ENCODE measurements at places on chromosomes 13 and 19.
A peak's percentile ranks its signal among the peaks of the same experiment; 100 is the strongest.

GRCh38 chr13:27472941-27473340 is 22.6 kb upstream of the MTIF3 start:
- no peak for DNase-seq

- no peak for DNase-seq
These were observed 34.9 kb downstream of the DNAJC15 start for GRCh38 chr13:43058318-43058674.

GRCh38 chr13:107650081-107650701 is 565.1 kb downstream of the LIG4 start:
- DNase-seq = no peak

GRCh38 chr19:10683582-10683981 is 17.7 kb upstream of the QTRT1 start:
- DNase-seq = no peak

DNA sequence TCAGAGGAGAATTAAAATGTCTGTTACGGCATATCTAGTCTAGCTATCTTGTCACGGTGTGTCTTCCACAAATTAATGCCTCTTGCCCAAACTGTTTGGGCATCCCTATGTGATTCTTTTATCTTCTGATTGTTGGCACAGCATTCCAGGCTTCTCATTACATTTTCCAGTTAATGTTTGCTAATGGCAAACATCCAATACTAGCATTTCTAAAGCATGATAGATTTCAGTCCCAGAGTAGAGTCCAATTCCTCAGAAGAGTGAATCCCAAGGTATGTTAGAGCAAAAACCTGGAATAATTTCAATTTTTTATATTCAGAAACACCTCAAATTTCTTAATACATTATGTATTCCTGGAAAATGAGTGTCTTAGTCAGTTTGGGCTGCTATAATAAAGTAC is 684.5 kb upstream of the SLITRK1 start:
- DNase-seq = no peak

DNA sequence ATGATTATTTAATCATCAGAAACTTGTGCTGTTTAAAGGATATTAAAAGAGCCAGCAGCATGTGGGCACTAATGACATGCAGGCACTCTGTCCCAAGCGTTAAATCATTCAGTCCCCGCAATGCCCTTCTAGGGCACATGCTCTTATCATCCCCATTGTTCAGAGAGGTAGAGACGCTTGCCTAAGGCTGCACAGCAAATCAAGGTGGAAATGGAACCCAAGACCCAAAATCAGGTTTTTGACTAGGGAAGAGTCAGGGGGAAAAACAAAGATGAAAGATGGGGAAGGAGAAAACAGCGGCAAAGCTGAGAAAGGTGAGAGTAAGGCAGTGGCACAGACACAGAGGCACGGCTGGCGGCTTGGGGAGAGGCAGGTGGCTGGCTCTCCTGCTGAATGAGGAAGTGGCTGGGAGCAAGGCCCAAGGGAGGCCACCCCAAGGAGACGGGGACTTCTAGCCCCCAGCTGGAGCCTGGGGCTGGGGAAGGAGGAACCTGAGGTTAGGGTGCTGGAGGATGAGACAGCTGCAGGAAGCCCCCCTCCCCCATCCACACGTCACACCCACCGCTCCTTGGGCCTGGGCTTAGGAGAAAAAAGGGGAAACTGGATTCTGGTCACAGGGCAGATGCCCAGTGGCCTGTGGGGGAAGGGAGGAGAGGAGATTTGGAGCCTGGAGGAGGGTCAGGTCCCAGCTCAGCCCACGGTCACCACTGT is 1.0 kb upstream of the TYROBP start:
- DNase-seq = no peak

DNA sequence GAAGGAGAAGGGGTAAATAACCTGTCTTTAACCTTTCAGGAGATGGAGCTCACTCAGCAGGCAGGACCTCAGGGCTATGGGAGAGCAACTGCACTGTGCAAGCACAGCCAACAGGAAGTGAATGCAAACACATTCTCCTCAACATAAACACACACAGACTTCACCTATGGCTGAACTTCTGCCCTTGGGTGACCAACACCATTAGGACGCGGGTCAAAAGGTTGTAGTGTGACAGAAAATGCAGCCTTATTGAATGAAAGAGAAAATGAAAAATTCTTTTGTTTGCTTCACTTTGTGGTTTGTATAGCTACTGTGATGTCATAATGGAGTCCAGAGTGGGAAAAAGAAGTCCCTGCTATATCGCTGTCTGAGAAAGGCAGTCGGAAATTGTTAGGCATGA is 323.0 kb downstream of the NDFIP2 start:
- no peak for DNase-seq

DNA sequence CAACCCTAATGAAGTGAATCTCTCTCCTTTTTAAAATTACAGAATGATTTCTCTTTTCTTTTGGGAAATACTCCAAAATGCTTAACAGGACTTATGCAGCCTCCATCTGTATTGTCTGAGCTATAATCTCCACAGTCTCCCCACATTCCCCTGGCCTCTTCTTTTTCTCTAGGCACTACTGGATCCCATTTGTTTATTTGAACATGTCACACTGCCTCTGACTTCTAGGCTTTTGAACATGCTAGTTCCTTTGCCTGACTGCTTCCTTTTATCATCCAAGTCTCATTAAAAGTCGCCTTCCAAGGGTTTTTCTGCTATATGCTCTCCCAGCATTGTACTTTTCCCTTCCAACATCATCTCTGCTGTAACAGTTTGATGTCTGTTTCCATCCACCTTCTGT is 548.7 kb downstream of the PCDH9 start:
- DNase-seq = no peak

DNA sequence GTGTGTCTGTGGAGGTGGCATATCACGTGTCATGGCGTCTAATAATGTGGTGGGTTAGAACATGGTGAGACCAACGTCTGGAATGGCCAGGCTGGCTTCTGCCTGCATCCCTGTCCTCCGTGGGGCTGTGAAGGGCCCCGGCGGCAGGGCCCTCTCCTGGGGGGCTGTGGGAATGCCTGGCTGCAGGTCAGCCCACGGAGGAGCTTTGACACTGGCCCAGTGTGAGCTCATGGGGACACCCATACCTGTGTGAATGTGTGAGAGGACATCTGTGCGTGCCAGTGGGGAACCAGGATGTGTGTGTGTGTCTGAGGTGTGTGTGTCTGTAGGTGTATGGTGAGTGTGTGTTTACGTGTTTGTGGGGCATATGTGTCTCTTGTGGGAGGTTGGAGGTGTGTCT is 300.1 kb downstream of the TEX29 start:
- DNase-seq = no peak

GRCh38 chr13:113084094-113084942 is 21.3 kb upstream of the F7 start:
- DNase-seq = no peak

GRCh38 chr13:63287926-63288325 is 1872.3 kb upstream of the PCDH20 start:
- no peak for DNase-seq

DNA sequence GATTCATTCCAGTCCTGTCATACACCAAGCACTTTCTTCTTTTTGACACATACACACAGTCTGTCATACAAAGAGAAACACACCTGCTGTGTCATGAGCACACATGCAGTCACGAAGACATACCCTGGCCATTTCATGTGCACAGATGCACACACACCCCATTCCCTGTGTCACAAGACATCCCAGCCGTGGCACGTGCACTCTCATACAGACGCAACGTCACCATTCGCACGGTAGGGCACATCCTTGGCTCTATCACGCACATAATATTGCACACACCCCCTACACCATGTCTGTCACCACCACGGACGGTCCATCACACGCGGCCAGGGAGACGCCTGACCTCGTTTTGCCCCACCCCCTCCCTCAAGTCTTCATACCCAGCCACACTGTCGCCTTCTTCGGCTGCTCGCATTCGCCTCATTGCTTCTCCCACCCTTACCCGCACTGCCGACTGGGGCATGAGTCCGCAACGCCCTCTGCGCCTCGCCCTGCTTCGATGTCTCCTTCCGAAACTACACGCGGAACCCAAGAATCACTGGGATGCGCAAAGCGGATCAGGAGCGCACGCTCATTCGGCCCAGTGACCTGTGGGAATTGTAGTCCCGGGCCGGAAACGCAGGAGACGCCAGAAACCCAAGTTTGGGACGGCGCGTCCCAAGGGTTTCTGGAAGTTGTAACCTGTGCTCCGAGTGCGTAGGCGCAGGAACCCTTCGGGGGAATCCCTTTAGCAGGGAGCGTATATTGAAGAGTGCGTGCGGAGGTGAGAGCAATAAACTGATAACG is 6.8 kb upstream of the ZNF283 start:
- peak; percentile 39 for DNase-seq

GRCh38 chr13:46113596-46113995 is 8.8 kb upstream of the CPB2 start:
- DNase-seq = no peak

GRCh38 chr13:46712524-46712923 is 84.4 kb downstream of the ESD start:
- DNase-seq = no peak

Data from stimulated activated CD4-positive, alpha-beta T cell treated with anti-CD3 and anti-CD28 coated beads, Interleukin-4, amount 100 ng/mL, for 4 hours (primary cell).